Keratinocyte (primary cell): ENCODE measurements at places on chromosomes 4 and X. TPM values are rescaled to one million over a fixed set of nuclear protein-coding genes. Genes with fewer than 3 reads are reported as not detected.

TRIM61 gene
- polyA plus RNA-seq = 0.29 to 0.58 TPM (median 0.45 TPM) in 3 replicates

- no peak for DNase-seq
These were observed 439.2 kb downstream of the PCDH10 start for GRCh38 chr4:133588306-133588705.

PNMA6F gene
- not detected in 3 replicates for polyA plus RNA-seq

GRCh38 chr4:73653695-73654106 lies 33.5 kb upstream of the RASSF6 start:
- no peak for DNase-seq

DRP2 gene
- polyA plus RNA-seq = 0.02 to 0.08 TPM (median 0.05 TPM) in 3 replicates

BEX2 gene
- polyA plus RNA-seq = 4.5 to 6.5 TPM (median 5.9 TPM) in 3 replicates

DNA sequence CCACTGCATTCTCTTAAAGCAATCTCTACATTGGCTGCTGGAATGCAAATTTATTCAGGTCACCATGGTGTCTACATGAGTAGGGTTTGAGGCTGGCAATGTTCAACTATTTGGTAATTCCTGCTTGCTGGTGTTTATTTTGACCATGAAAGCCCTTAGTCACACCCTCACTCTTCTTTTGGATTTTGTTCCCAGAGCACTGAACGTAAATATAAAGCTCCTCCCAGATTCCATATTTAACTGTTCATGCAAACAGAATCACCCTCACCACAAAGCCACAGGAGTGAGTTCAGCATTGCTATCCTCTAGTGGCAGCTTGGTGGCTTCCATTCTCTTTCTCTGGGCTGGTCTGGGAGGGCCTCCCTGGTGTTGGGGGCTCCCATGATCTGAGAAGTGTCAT lies 82.8 kb downstream of the LNX1 start:
- DNase-seq = no peak

GYPE gene
- not detected in 3 replicates for polyA plus RNA-seq

NDNF gene
- not detected in 3 replicates for polyA plus RNA-seq

MRFAP1L1 gene
- 47.6 to 77.9 TPM (median 50.7 TPM) in 3 replicates for polyA plus RNA-seq

UGT2B11 gene
- not detected in 3 replicates for polyA plus RNA-seq

GRCh38 chr4:77629885-77630284 lies 24.3 kb downstream of the CXCL13 start:
- DNase-seq = no peak

DNA sequence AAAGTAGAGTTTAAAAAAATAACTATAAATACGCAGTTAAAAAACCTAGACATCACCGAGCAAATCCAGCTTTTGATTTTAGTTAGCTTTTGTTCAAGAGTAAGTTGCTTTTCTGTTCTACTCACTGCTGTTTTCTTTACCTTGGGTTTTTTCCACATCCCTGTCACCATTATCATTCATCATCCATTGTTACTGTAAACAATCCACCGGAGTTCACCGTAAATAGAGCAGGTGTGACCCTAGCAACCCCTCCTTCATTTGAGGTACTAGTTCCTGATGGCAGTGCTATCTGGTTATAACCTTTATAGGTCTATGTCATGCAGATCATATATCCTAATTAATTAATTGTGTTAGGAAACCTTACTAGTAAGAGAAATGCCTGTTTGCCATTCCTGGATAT lies 43.0 kb upstream of the TEX13D start:
- no peak for DNase-seq

GRCh38 chrX:25034889-25035288 lies 19.1 kb upstream of the ARX start:
- no peak for DNase-seq
